Gastroesophageal sphincter (tissue), 4 donors: ENCODE measurements at places on chromosomes 1 and 21.

- no peak for ATAC-seq
Measured at GRCh38 chr1:167673265-167673664, 43.2 kb downstream of the RCSD1 start.

DNA sequence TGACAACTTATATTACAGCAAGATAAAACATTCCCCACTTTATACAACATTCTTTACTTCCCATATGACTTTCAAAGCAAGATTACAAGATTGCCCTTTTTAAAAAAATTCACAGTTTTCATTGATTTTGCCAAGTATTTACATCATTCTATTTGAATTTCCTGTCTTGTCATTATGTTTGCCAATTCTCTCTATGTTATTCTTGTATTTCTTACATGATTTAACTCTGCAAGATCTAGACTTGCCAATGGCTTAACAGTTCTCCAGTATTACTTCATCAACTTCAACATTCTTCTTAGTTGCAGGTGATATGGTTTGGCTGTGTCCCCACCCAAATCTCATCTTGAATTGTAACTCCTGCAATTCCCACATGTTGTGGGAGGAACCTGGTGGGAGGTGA, 31.6 kb downstream of the FMO4 start:
- ATAC-seq: no peak

DNA sequence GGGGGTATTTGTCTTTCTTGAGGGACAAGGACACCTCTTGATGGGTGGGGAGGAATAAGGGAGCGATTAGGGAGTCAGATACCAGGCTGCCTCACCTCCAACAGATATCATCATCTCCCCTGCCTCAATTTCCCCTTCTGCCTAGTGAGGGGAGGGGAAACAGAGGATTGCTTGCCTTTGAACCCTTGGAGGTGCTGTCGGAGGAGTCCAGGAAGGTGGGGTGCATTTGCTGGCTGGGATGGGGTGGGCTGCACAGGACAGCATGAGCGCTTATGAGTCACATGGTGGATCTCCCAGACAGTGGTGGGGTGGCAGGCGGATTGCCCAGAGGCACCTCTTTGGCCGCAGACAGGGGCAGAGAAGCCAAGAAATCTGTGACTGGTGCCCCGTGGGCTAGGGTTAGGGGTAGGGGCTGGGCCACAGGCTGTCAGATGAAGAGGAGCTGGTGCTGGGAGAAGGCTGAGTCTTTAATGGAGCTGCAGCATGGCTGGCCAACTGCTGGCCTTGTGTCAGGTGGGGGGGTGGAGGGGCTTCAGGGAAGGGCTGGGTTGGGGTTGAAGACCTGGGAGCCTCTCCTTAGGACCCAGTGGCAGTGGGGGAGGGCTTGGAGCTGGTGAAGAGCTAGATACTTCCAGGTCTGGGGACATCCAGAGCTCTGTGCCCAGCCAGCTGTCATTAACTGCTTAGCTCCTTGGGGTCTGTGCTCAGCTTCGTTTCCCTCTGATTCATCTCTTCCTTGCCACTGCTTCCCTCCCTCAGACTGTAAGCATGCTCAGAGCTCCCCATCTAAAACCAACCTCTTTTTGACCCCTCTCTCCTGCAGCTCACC, 7.0 kb upstream of the ADORA1 start:
- no peak for ATAC-seq

DNA sequence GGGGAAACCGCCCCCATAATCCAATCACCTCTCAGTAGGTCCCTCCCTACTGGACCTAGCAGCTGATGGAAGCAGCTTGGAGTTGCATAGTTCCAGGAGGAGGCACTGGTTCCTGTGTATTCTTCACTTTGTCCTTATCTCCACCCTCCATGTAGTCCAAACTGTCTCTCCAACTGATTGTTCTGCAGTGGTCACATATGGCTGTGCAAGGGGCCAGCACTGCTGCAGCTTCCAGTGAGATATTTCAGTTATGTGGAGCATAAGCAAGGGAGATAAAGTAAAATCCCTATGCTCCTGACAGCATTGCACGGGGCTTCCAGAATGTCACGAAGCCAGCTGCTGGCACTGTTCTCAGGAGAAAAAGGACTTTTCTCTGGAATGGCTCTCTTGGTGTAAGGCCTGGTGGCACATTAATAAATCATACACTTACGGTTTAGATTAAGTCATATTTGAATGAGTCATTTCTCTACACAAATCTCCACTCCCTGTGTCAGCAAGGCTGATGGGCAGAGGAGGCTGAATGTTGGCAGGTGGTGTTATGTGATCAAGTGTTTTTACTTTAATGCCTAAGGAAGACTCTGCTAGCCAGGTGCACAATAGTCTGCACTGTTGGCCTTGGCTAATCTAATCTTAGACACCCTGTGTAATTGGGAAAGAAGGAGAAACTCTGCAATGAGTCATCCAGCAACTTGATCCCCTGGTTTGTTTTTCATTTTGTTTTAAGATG, 93.4 kb downstream of the KCNK1 start:
- peak; percentile 50 for ATAC-seq

DNA sequence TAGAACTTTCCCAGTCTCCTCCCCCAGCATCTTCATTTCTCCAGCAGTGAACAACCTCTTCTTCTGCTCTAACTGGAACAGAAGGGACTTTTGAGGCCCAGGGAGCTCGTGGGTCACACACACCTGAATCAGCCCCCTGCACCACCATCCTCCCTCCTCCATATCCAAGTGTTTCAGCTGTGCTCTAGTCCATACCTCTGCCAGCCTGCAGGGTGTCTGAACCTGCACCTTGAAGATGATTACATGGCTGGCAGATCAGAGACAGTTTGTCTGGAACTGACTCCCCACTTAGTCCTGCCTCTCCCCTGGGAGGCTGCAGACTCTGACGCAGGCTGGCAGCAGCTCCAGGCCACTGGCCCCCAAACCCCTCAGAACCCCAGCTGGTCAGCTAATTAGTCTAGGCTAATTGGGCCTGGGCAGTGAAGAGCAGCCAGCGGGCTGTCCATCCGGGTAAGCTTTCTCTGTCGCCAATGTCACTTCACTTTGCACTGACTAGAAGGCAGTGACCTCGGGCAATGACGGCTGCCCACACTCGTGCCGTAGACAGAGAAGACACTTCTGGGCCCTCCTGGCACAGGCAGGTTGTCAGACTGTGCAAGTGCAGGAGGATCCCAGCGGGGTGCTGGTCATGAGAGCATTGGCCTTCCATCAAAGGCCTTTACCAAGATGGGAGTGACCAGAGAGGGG, 12.2 kb downstream of the CAMK1G start:
- no peak for ATAC-seq

DNA sequence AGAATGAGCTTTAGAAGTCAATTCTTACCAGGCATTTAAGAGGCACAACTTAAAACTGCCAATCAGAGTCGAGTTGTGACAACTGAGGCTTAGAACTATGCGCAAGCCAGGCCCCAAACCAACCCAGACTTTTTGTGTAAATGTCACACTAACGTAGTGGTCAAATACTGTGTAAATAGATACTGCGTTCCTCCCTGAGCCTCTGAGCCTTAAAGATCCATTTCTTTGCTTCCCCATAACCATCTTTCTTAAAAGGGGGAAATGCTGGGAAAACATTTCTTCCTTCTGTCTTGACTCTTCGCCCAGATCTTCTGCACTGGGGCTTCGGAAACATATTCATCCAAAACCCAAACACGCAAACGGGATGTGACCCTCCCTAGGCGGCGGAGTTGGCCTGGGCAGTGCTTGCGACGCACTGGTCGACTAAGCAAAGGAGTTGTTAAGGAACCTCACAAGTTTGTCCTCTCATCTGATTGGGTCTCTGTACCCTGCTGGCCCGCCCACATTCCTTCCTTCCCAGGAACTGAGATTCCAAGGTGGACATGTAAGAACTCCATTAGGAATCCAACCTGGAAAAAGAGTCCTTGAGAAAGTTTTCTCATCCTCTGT, 2.6 kb downstream of the ADAMTS5 start:
- peak; percentile 64 for ATAC-seq

DNA sequence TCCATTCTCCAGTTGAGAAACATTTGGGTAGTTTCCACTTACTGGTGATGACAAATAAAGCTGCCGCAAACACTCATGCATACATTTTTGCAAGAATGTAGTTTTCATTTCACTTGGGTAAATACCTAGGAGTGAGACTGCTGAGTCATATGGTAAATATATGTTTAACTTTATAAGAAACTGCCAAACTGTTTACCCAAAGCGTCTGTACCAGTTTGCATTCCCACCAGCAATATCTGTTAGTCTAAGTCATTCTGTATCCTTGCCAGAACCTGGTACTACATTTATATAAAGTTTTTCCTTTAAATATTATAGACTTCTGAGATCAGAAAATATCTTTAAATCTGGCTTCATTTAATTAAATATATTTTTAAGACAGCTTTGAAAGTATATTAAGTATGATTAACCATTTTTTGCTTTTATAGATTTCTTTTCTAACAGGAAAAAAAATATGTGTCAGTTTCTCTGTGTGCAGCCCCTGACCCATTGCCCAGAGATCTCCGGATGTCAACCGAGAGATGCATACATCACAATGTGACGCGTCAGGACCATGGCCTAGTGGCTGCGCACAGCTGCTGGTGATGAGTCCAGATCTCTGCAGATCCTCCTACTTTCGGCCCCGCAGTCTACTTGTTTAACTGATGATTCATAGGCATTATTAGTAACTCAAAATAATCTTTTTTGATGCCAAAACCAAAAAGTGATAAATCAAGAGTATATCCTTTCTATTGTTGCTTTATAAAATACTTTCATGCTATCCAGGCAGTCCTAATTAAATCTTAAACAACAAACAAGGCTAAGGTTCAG, 227.1 kb upstream of the MAP1LC3C start:
- ATAC-seq: no peak

GRCh38 chr21:33695813-33696212, 53.5 kb downstream of the ITSN1 start:
- ATAC-seq: no peak

GRCh38 chr21:15687208-15687607, 42.6 kb upstream of the USP25 start:
- ATAC-seq: no peak

- no peak for ATAC-seq
Measured at GRCh38 chr1:51190961-51191360, 45.1 kb upstream of the RNF11 start.

DNA sequence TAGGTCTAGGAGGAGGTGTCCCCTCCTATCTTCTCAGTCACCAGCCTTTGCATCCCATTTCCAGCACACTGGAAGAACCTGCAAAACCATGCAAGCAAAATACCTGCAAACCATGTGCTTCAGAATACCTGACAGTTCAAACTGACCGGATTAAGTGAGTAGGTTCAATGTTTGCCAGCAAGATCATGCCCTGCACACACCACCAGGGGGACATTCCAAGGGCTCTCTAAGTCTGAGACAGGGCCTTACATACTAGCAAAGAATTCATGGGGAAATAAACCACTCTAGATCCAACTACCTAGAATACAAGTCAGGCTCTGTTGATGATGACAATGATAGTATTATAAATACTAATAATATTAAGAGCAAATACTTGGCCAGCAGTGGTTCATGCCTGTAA, 27.6 kb downstream of the INPP5B start:
- ATAC-seq: no peak

GRCh38 chr1:24284156-24284471, 35.0 kb upstream of the GRHL3 start:
- ATAC-seq: no peak

- no peak for ATAC-seq
Measured at GRCh38 chr1:60101516-60101915, 27.9 kb upstream of the C1orf87 start.

GRCh38 chr1:207898260-207898659, 12.7 kb downstream of the CD34 start:
- ATAC-seq: no peak

- ATAC-seq: peak; percentile 60
Measured at GRCh38 chr1:211579440-211580302, 710 bp upstream of the SLC30A1 start.

GRCh38 chr1:242546849-242547729, 22.6 kb upstream of the PLD5 start:
- no peak for ATAC-seq

- no peak for ATAC-seq
Measured at GRCh38 chr1:51517361-51518032, 1.6 kb downstream of the EPS15 start.

DNA sequence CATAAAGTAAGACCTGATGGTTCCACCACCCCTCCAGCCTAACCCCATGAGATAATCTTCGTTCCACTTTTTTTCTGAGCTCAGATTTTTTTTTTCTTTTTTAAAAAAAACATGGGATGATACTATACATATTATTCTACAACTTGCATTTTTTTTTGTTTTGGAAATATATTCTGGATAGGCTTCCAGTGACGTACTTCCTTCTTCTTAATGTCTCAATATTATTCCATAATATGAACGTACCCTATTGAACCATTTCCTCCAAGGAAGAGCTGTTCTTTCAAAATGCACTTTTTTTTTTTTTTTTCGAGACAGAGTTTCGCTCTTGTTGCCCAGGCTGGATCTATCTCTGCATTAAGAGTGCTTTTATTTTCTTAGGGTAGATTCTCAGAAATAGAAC, 1.5 kb downstream of the EDEM3 start:
- no peak for ATAC-seq

DNA sequence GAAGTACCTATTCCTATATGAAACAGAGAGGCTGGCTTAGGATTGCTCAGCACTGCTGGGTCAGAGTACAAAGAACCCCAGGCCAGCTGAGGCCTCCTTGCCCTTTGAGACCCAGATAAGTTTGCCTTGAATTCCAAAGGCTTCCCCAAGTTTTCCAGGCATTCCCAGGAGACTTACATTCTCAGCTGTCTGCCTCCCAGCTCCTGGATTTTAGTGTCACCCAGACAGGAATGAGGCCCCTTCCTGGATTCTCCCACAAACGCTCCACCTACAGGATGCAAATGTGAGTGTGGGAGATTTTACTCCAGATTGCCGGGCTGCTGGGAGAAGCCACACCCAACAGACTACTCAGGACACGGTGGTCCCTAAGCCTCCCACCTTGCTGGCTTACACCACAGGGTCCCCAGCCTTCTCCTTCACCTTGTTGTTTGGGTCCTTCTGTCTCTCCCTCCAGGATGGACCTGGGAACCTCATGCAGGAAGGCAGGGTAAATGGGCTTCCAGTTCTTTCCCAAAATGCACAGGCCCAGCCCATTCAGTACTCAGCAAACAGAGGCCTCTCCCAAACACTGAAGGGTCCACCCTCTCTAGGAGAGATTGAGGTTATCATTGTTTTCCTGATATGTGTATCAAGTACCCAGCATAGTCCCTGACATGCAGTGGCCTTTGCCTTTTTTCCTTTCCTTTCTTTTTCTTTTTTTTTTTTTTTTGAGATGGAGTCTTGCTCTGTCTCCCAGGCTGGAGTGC, 10.6 kb downstream of the RHBG start:
- no peak for ATAC-seq
